ENCODE measurements at places on chromosomes 4 and X.

DNA sequence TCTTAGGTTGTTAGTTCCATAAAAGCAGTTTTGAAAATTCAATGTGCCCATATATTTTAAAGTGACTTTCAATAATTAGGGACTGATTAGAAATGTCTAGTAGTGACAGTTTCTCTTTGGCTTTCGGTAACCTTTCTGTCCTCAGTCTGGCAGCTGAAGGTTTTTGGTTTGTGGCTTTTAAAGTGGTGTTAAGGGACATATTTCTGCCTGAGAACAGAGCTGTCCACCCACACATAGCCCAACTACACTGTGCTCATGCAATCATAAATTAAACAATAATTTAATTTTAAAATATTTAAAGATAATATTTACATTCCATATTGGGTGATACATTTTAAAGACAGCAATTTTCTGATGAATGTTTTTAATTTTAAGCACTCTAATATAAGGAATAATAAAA lies 335.0 kb upstream of the TENM3 start:
- no peak for DNase-seq

GRCh38 chr4:3823496-3824341 lies 57.5 kb downstream of the ADRA2C start:
- DNase-seq, result no peak

GRCh38 chrX:139825618-139826017 lies 107.2 kb downstream of the ATP11C start:
- no peak for DNase-seq

DNA sequence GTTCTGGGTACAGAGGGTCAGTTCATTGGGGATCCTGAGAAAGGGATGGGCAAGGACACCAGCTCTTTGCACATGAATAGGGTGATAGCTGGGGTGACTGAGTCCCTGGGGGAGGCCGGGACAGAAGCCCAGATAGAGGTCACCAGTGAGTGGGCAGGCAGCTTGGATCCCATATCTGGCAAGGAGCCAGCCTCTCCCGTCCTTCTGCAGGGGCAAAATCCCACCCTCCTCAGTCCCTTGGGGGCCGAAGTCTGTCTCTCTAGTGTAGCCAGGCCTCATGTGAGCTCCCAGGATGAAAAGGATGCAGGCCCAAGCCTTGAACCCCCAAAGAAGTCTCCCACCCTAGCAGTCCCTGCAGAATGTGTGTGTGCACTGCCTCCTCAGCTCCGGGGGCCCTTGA lies 16.9 kb upstream of the GAGE10 start:
- DNase-seq, result no peak

DNA sequence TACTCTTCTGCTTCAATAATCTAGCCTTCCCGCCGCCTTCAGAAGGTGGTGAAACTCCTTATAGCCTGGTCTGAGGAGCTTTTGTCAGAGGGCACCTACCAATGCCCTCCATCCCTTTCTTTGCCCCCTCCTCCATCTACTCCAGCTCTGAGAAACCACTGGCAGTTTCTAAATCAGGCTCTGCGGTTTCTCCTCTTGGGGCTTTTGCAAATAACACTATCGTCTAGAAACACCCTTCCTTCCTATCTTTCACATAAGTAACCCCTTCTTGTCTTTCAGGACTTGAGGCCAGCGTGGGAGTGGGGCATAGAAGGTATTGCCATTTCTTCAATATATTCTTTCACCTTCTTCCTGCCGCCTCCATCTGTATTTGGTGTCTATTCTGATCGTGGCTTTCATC lies 1.2 kb upstream of the EFHC2 start:
- peak; percentile 2 for DNase-seq

- DNase-seq, result peak; percentile 17
Observed at GRCh38 chrX:48045410-48046311, 25.8 kb downstream of the ZNF630 start.

DNA sequence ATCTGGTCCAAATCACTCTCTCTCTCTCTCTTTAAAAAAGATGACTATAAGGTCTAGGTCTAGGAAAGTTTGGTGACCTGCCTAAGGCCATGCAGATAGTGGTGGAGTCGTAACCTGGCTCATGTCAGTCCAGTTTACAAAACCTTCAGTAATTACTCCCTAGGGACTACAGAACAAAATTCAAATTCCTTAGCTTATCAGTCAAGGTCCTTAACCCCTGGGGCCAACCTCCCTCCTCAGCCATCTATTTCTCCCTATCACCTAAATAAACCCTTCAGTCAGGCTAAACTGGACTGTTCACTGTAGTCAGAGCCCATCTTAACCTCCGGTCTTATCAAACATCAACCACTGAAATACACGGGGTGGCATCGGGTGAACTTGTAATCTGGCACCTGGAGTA lies 68.9 kb downstream of the MAP3K15 start:
- DNase-seq, result no peak

- no peak for DNase-seq
Observed at GRCh38 chr4:15947684-15948083, 9.1 kb upstream of the FGFBP1 start.

DNA sequence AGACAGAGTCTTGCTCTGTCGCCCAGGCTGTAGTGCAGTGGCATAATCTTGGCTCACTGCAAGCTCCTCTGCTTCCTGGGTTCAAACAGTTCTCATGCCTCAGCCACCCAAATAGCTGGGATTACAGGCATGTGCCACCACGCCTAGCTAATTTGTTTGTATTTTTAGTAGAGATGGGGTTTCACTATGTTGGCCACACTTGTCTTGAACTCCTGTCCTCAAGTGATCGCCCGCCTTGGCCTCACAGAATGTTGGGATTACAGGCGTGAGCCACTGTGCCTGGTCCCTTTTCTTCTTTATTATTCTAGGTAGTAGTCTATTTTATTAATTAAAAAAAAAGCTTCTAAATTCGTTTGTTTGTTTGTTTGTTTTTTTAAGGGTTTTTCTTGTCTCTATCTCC lies 59.1 kb downstream of the SLAIN2 start:
- DNase-seq, result no peak

DNA sequence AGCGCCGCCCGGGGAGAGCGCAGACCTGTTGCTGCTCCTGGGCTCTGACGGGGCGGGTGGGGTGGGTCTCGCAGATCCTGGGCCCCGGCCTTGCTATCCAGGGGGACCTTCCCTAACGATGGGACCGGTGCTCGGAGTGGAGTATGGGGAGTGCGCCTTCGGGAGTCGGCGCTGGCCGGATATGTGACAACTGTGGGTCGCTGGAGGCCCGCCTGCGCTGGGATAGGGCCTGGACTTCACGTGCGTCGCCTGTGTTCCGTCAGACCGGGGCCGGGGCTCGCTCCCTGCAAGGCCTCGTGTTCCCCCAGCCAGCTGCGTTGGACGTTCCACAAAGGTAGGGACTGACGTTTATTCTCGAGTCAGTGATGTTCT lies 1.3 kb downstream of the TBL1X start:
- peak; percentile 42 for DNase-seq

DNA sequence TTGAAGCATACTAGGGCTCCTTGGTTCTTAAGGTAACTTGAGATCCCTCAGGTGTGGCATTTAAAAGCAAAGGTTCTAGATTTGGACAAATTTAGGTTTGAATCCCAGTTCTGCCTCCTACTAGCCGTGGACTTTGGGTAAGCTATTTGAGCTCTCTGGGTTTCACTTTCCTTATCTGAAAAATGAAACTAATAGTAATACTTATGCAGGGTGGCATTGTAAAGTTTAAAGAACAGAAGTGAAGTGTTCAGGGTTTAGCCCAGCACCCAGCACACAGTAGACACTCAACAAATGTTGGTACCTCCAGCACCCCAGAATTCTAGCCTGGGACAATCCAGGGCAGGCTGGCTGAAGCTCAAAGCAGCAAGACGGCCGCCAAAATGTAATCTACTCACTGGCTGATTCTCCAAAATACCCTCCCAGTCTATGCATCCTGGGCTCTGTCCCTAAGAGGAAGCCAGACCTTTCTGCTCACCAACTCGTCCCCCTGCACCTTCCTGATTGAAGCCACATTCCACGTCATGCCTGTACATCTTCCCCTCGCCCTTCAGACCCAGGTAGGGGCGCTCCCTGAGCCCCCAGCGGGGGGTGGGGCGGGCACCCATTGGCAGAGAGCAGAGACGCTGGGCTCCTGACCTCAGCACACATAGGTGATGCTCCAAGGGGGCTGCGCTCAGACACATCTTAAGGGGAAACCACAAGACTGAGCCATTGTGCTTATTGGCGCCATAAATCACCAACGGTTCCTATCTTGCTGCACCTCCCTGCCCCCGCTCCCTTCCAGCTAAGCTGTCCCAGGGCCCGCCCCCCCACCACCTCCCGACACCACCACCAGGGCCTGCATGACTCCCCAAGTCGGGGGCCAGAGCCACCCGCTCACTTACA lies 160.6 kb downstream of the BCOR start:
- no peak for DNase-seq

- DNase-seq, result no peak
Observed at GRCh38 chrX:17471121-17471520, 96.1 kb downstream of the NHS start.

DNA sequence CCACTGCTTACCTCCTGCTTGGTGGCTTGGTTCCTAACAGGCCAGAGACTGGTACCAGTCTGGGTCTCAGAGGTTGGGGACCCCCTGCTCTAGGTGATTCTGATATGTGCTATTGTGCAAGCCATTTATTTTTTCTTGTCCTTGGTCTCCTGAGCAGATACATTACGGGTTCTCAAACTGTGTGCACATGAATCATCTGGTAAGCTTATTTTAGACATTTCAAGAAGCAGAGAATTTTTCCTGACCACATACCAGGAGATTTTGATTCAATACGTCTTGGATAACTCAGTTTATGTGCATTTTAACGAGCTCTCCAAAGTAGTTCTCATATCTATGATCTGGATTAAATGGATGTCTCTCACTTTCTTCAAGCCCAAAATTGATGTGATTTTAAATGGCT lies 77.2 kb downstream of the FHIP1A start:
- DNase-seq, result peak; percentile 32

DNA sequence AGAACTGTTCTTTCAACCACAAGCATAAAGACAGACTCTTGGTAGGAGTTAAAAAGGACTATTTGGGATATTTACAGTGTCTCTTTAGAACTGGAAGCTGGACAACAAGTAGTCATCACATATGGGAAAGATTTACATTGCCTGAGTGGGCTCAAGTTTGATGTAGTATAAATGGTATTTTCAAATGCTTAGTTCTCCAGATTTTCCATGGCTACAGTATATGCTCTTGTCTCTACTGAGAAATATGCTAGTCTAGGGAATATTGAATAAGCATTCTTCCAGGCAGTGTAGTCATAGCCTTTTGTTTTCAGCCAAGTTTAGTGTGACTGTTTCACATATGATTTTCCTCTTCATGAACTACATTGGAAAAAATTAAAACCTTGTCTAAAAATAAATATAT lies 315.6 kb downstream of the ARHGAP24 start:
- peak; percentile 18 for DNase-seq

DNA sequence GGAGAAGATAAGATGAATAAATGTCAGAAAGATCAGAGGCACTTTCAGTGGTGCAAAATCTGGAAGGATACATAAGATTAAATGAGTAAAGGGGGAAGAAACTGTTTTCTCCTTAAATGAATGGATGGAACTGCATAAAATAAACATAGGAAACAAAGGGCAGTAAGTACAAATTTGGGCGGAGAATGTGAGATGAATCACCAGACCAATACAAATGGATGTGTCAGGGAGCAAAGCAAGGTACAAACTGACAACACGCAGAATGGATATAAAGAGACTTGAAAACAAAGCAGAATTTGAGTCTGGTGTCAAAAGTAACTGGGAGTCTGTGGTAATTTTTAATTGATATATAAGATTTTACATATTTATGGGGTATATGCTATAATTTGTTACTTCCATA lies 175.3 kb upstream of the PCDH18 start:
- DNase-seq, result peak; percentile 10

- DNase-seq, result peak; percentile 14
Observed at GRCh38 chrX:38654302-38654701, 93.0 kb downstream of the TSPAN7 start.

GRCh38 chr4:142845293-142846107 lies 601 bp downstream of the INPP4B start:
- DNase-seq, result peak; percentile 14

DNA sequence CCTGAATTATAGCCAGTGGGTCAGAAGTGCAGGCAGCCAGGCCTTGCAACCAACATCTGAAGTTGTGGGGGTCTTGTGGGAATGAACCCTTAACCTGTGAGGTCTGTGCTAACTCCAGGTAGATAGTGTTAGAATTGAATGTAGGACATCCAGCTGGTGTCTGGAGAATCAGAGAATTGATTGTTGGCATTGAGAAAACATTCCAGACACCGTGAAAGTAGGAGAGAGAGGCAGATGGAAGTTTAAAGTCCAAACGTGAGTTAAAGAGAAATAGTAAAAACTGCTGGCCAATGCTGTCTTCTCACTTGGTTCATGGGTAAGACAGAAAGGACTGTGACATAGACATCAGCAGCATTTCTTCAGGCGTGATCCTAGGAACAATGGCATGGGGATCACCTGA lies 27.7 kb downstream of the CASP3 start:
- no peak for DNase-seq

DNA sequence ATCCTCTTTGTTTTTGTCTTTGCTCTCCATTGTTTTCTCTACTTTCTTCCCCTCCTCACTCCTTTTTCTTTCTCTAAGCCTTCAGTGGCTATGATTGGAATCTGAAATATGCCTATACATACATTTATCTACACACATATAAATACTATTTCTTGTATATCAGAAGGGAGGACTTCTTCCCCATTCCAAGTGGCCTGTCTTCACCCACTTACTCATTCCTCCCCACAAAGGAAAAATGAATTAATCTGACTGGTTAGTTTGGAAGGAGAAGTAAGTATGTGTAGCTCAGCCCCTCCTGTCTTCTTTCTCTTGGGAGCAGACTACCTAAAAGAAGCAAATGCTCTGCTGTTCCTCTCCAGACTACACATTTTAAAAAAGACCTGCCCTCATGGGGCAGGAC lies 17.7 kb downstream of the GUCY2F start:
- DNase-seq, result no peak

- no peak for DNase-seq
Observed at GRCh38 chrX:39002466-39002865, 201.2 kb downstream of the MID1IP1 start.

- no peak for DNase-seq
Observed at GRCh38 chrX:115367951-115368350, 78.4 kb downstream of the LUZP4 start.

- DNase-seq, result no peak
Observed at GRCh38 chr4:24922416-24922815, 9.6 kb upstream of the CCDC149 start.

DNA sequence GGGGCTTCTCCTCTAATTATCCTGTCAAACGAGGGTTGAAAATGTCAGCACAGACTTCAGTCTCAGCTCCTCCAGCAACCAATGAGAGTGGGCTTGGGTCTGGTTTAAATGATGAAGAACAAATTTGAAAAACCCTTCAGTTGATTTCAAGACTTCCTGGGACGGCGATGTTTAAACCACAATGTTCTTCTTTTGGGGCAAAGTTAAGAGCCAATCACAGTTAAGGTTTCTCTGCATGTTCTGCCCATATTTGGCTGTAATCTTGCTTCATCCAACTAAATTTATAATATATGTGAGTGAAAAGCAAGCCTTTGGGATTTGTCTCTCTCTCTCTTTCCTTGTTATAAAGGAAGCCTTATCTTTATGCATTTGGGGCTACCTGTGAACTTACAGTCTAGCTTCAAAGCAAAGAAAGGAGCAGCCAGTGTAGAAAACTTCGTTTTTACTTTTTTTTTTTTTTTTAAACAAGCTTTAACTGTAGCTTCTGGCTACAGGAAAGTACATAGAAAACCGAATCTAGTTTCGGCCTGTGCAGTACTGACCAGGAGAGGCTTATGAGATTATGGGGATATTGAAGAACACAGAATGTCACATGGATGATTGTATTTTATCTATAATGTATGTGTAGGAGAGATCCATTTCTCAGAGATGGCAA lies 46.8 kb upstream of the FAM9C start:
- no peak for DNase-seq

- DNase-seq, result peak; percentile 20
Observed at GRCh38 chrX:134026565-134027311, 41.3 kb upstream of the GPC3 start.

GRCh38 chrX:150625875-150626274 lies 57.5 kb downstream of the MTM1 start:
- no peak for DNase-seq
